Right ventricle myocardium inferior (tissue), 1 donor: ENCODE measurements at places on chromosomes 11 and 22.

GRCh38 chr11:303363-303762 is 4.0 kb upstream of the IFITM5 start:
- peak; percentile 42 for DNase-seq

DNA sequence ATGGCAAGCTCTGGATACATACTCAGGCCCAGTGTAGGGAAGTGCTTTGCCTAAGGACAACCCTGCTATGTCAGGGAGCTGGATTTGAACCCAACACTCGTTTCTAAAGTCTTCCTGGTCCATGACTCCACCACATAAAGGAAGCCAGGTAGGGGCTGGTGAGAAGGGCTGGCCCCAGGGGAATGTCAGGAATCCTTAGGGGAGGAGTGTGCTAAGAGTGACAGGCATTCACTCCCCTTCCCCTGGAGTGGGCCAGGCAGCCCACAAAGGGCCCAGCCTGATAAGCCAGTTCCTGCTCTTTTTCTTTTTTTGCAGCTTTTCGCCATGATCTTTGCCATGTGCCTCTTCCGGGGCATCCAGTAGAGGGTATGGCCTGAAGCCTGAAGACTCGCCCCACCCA is 21.9 kb downstream of the TP53I11 start:
- DNase-seq: no peak

GRCh38 chr11:16609769-16610168 is 128.7 kb upstream of the C11orf58 start:
- DNase-seq: no peak

DNA sequence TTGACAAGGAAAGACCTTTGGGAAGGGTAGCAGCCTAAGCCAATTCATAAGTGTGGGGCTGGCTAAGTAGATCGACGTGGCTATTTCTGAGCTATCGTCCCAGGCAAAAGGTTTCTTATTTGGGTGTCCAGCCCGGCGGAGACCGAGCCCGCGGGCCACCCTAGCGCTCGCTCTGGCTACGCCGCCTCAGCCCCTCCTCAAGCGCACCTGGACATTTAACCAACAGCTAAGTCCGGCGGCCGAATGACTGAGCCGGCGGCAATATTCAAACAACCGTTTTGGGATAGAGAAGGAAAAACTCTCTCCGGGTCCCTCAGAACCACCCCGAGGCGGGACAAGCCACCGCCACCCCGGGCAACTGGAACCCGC is 457 bp downstream of the RNF141 start:
- no peak for DNase-seq

- DNase-seq: no peak
These were observed 33.1 kb upstream of the SEPTIN5 start for GRCh38 chr22:19680911-19681862.

DNA sequence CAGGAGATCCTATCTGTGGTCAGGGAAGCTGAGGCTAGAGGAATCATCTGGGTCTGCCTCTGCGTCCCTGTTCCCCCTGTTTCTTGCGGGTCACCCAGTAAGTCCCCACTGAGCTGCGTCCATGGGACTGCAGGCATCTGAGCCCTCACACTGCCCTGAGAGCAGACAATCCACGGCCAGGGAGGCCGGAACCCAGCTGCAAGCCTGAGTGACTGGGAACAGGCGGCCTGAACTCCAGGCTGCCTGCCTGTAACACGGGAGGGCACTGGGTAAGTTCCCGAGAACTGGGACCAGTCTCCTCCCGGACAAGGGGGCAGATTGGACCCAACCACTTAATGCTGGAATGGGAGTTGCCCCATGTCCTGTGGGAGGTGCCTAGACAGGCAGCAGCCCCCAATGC is 727.4 kb downstream of the BRD1 start:
- DNase-seq: peak; percentile 27

GRCh38 chr11:65808744-65809341 is 22.0 kb downstream of the OVOL1 start:
- no peak for DNase-seq

DNA sequence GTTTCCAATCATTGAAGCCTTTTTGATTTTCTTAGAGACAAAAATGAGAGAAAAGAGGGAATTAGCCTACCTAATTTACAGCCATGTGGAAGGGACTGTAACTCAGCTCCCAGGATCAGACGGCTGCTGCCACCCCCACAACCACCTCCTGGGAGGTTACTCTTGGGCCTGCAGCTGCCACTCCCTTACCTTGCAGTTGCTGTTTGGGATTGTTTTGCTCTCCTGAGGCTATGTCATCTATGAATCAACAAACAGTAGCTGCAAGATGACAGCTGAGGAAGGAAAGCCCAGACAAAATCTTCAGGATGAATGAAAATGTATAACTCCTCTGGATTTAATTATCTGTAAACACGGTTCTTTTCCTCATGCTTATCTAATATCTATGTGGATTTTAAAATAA is 28.0 kb upstream of the ZC3H12C start:
- no peak for DNase-seq

DNA sequence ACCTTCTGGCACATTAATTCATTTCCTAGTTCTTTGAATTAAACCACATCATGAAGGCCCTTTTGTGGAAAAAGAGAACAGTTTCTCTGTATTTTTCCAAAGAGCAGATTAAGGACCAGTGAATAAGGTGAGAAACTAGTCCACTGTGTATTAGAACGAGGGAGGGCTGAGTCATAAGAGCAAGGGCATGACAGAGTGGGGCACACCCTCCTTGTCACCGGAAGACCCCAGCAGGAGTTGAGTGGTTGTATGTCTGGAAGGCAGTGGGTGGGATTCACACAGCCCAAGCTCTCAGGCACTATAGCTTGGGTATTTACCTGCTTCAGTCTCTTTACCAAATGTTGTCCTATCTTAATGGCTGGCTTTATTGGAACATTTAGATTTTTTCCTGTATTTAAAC is 86.8 kb downstream of the BMAL1 start:
- DNase-seq: no peak
